ENCODE measurements at places on chromosomes 2 and 18.

GRCh38 chr2:237882510-237883481 lies 23.4 kb downstream of the RAMP1 start:
- DNase-seq = no peak

DNA sequence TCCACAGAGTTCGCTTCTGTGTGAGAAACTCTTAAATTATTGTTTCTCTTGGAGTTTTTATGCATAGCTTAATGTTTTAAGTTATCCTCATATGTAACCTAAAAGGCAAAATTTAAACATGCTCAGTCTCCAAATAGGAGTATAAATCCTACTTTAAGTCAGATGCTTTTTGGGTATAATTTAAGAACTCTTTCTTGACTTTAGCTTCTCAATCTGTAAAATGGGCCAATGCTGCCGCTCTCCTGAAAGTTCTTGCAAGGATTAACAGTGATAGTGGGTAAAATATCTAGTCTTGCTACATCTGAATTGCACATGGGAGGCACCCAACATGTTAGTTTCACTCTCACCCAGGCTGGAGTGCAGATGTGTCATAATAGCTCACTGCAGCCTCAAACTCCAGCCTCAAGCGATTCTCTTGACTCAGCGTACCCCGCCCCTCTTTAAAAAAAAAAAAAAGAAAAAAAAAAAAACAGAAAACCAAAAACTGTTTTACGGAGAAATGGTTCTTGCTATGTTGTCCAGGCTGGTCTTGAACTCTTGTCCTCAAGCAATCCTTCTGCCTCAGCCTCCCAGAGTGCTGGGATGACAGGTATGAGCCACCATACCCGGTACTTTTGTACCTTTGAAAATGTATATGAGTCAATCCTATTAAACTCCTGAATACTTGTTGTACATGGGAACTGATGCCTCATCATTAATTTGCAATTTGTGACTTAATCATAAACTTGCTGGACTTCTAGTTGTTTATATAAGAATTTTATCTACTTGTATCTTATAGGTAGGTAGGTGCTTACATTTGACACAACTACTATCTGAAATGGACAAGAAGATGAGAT lies 1.8 kb downstream of the FBXO48 start:
- DNase-seq = no peak

DNA sequence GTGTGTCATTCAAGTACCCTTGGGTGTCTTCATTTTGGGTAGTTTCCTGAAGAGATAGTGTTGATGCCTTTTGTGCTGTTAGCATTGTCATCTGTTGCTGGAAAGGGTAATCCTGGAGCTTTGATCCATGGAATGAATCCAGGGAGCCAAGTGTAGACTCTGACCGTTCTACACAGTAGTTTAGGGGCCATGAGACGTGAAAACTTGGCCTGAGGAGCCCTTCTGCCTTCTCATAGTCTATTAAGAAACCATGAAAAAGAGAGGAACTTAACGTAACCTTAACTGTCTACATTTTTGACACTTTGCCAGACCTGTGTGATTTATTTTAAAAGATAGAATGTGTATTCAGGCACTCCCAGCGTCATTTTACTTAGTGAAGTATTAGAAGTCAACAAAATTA lies 194.0 kb downstream of the BABAM2 start:
- DNase-seq = no peak

DNA sequence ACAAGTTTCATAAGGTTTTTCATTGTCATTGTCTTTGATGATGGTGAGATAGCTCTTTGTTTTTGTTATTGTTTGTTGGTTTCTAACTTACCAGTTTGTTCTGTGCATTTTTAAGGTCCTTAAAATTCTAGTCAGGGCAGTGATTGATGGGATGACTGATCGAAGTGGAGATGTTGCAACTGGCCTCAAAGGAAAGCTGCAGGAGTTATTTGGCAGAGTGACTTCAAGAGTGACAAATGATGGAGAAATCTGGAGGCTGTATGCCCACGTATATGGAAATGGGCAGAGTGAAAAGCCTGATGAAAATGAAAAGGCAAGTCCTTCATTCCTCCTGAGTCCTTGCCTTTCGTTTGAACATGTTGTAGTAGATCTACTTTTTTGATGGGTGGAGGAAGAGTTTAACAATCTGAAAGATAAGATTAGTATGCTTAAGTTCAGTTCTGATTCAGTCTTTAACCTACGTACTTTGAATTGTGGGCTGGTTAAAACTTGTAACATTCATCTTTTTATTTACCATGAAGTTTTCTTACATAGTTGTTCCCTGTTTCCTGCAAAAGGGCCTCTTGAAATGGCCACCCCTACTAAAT lies 135.8 kb upstream of the LTBP1 start:
- no peak for DNase-seq

DNA sequence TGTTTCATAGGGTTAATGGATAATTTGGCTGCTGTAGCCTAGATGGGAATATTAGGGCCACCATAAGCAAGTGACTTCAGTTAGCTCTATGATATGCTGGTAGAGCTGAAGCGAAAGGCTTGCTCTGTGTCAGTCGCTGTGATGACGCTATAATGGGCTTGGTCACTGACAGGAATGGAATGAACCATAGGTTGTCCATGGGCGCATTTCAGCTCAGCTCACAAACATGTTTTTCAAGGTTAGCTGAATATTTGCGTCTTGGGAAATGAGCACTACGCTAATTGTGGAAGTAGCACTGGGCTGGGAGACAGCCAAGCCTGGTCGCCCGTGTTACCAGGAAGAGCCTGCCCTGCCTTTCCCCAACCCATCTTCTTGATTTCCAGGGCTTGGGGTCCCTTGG lies 3.2 kb upstream of the MYO7B start:
- no peak for DNase-seq

DNA sequence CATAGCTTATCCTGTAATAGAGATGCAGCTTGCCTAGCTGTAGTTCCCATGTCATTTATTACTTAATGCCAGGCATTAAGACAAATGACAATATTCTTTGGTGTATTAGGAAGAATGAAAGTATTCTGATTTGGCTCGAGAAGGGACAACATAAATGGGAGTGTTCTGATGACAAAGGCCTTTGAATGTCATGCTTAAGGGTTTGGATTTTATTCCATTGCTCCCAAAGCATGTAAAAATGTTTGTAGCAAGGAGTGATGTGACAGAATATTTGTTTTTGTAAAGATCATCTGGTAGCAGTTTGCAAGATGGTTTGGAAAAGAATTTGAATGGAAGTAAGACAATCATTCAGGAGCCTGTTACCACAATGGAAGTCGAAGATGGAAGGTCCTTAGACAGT lies 30.4 kb downstream of the EEF1B2 start:
- no peak for DNase-seq

DNA sequence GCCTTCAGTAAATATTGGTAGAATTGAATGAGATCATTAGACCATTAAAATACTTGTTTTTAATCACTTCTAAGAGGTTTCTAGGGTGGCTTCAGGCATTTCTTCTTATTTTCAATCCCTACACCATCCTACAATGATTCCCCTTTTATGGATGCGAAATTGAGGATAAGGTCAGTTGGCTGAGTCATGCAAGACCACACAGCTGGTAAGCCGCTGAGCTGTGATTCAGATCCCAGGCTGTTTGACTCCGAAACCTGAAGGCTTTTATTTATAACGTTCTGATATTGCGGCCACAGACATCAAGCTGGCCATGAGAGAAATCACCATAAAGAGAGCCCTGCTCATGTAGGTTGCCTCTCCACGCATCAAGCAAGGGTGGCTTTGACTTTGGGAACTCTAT lies 133.4 kb downstream of the VAPA start:
- DNase-seq = peak; percentile 4

DNA sequence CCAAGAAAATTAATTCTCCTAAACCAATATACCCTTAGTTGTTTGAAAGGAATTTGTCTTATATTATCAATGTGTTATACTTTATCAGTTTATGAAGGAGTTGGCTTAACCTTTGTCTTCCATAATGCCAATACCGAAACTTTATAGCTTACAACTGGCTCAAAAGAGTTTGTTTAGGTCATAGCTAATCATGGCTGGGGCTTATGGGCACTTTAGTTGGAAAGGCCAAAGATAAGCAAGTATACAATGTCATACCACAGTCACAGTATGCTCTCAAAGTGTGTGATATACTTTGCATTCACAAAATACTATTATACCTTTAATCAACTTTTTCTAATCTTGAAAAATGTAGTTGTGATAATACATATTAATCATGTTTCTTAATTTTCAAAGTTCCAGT lies 2.3 kb downstream of the KLHL41 start:
- no peak for DNase-seq

GRCh38 chr2:74458132-74458937 lies at the start of gene WBP1:
Gene WBP1, plus strand, starts transcription at chr2:74458438. Its CDS starts 165 bp downstream, at chr2:74458603.
- DNase-seq = peak; percentile 100

DNA sequence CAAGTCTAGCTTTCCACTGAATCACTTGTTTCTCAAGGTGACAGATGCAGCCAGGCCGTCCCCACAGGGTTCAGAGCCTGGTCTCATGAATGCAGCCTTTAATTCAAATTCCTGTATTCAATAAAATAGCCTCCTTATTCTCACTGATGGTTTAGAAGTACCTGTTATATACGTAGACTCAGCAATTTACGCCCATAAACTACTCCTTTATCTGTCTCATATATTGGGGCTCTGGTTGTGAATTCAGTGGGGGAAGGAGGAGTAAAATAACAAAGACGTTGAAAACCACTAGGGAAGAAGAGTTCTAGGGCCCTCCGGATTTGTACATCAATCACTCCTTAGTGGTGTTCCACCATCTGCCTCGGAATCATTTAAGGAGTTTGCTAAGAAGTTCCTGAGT lies 1.7 kb downstream of the OBSL1 start:
- DNase-seq = no peak

- no peak for DNase-seq
Observed at GRCh38 chr2:138081225-138082073, 117.2 kb downstream of the HNMT start.

- no peak for DNase-seq
Observed at GRCh38 chr2:9982891-9983290, 31.4 kb downstream of the GRHL1 start.
